ENCODE measurements at places on chromosomes 12 and 14.

GRCh38 chr12:40569626-40570179 is 122.5 kb upstream of the CNTN1 start:
- DNase-seq: no peak

DNA sequence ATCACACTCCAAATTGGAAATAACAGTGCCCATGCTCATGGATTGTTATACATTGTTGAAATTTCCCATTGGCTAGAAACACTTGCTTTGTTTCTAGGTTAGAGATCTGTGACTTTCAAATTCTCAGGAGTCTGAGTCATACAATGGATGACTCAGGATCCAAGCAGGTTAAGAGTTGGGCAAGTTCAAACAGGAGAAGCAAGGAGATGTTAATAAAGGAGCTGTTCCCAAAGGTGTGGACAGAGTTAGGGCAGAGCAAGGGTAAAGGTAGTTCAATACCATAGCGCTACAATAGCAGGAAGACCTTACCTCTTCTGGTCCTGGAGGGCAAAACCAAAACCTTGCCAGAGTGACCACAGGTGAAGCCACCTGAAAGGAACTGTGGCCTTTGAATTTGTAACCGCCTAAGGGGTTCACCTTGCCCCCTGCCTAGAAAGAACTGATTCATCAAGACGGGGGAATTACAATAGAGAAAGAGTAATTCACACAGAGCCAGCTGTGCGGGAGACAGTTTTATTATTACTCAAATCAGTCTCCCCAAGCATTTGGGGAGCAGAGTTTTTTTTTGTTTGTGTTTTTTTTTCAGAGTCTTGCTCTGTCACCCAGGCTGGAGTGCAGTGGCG is 4.2 kb upstream of the AMN1 start:
- no peak for DNase-seq

- no peak for DNase-seq
Measured at GRCh38 chr14:90979515-90979914, 80.9 kb downstream of the RPS6KA5 start.

GRCh38 chr12:56766535-56766934 is 3.4 kb downstream of the HSD17B6 start:
- DNase-seq: no peak

DNA sequence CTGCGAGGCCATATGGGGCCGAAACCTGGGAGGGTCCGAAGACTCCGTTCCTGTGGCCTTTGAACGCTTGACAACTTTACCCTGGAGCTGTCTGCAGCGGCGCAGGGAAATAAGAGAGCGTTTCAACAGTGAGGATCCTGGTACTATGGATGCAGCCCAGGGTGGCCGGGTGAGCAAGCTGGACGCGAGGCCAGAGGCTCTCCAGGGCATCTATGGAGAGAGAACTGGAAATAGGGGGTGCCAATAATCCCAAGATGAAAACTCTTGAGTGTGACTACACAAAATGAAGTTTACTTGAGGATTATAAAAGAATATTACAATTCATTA is 1.1 kb upstream of the ABCC9 start:
- no peak for DNase-seq

DNA sequence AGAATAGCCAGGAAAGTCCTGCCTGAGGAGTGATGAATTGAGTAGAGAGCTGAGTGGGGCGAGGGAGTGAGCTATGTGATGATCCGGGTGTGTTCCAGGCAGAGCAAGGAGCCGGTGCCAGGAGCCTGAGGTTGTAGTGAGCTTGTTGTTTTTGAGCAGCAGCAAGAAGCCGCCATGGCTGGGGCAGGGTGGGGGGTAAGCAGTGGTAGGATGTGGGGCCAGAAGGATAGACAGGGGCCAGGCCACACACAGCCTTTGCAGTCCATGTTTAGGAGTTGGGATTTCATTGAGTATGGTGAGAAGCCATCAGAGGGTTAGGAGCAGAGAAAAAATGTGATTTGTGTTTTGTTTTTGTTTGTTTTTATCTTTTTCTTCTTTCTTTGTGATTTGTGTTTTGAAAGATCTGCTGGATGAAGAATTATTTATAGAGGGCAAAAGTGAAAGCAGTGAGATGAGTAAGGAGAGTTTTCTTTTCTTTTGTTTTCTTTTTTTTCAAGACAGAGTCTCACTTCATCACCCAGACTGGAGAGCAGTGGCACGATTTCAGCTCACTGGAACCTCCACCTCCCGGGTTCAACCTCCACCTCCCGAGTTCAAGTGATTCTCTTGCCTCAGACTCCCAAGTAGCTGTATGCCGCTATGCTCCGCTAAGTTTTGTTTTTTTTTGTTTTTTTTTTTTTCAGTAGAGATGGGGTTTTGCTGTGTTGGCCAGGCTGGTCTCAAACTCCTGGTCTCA is 92.3 kb upstream of the BCAT1 start:
- DNase-seq: no peak

DNA sequence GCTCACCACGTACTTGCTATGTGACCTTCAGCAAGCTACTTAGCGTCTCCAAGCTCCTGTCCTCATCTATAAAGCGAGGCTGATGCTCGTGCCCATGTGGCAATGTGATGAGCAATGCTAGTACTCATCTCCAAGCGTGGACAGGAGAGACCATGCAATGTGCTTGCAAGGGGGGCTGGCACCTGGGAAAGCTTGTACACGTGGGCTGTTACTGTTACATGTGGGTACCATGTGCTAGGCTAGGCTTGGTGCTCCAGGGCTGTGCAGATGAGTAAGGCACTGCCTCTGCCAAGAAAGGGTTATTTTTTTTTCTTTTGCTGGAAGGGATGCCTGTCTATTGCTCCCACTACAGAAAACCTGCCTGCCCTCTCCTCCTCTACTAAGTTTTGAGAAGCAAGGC is 46.6 kb downstream of the TSPAN11 start:
- DNase-seq: no peak

- DNase-seq: no peak
Measured at GRCh38 chr12:7994731-7995205, 37.7 kb upstream of the FOXJ2 start.

DNA sequence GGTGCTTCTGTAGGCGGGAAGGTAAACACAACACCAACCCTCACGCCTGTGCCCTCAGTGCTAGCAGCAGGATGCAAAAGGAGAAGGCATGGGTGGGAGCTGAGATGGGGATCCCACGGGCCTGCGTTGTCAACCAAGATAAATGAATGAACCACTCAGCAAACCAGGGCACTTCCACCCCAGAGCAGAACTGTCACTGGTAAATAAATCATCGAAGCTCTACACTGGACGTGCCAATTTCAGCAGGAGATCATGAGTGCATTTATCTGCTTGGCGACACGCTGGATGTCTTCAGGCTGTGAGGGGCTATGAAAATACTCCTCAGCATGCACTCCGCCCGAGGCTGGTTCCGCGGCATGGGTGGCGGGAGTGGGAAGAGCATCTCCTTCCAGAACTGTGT is 33.2 kb downstream of the HSPB8 start:
- DNase-seq: no peak

GRCh38 chr14:77059276-77059915 is 30.9 kb upstream of the IRF2BPL start:
- no peak for DNase-seq

DNA sequence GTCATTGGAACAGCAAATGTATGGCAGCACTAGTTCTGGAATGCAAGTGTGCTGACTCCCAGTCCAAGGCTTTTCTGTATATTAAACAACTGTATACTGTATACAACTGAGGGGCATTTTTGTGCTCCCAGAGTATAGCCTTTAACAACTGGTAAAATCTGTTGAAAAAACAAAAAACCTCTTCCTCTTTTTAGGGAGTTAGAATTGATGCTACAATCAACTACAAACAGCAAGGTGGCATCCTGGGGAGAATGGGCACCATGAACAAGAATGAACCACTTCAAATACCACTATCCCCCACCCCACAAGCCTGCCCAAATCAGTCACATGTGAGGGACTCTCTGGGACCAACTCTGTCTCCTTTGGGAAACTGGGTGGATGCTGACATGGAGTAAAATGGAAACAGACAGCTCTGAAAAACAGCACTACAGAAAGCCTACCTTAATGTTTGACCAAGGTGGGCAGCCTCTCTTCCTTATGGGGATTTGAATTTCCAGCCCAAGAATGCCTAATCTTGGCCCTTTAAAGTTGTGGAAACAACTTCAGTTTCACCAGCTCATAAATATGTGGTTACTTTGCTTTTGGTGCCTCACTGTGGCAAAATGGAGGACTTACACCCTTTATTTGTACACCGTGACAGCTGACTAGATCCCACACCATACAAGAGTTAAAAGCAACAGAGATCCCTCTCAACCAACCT is 7.5 kb downstream of the VTI1B start:
- DNase-seq: no peak

- DNase-seq: no peak
Measured at GRCh38 chr14:27270716-27271115, 672.9 kb upstream of the NOVA1 start.

- DNase-seq: no peak
Measured at GRCh38 chr12:12533238-12533829, 29.3 kb downstream of the DUSP16 start.

DNA sequence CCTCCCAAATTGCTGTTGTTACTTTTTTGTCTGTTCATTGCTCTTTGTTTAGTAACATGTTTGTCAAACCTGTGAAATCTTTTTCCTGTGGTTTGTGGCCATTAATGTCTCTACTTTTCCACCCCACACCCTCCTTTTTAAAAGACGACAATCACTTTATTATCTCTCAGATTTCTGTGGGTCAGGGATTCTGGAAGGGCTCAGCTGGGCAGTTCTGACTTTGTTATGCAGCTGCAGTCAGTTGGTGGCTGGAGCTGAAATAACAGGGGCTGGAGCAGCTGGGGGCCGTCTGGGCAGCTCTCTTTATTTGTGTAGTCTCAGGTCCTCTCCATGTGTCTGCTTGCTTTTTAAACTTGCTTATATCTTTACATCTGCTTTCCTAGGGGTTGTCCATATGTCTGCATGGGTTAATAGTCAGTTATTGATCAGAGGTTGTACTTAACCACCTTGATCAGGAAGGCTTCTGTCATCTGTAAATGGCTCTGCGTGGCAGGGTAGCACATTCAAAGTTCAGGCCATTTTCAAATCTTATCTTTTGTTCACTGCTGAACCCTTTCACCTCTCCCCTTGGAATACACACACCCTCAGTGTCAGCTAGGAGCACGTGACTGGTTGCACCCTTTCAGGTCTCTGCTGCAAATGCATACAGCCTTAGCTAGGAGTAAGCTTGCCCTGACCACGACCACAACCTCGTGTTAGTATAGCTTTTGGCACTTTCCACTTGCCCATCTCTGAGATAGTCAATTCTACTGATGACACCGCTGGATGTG is 27.9 kb downstream of the BORCS5 start:
- DNase-seq: no peak

GRCh38 chr14:64628940-64629408 is 75.2 kb upstream of the PLEKHG3 start:
- no peak for DNase-seq

GRCh38 chr12:15829949-15830348 is 40.8 kb upstream of the EPS8 start:
- no peak for DNase-seq

DNA sequence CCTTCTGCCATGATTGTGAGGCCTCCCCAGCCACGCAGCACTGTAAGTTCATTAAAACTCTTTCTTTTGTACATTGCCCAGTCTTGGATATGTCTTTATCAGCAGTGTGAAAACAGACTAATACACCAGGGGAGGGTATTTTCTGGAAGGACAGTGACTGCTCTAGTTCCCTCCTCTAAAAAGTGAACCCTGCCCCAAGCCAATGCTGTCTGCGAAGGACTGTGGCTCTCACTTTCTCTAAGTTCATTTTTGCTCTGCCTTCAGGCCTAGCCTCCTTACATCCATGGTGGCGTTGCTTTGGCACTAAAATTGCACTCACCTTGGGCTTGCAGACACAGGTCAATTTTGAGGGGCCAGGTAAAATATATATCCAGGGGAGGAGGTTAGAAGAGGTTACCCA is 323.0 kb downstream of the VRK1 start:
- no peak for DNase-seq

DNA sequence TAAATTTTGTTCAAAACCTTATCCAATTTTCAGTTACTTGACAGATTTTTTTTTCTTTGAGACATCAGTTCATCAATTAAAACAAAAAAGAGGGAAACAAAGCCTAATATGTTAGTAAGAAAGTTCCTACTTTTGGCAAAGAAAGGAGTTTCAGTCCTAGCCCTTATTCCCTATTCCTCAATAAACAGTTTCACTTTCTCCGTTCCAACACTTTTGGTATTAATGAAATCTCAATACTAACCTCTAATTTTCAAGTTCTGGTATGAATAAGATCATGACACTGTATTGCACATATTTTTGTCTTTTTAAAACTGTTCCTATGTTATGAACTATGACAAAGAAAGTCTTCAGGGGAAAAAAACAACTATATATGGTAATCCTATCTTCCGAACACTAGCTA is 48.4 kb downstream of the RPS6KA5 start:
- no peak for DNase-seq

- DNase-seq: no peak
Measured at GRCh38 chr14:39015360-39015961, 87.6 kb downstream of the SEC23A start.

DNA sequence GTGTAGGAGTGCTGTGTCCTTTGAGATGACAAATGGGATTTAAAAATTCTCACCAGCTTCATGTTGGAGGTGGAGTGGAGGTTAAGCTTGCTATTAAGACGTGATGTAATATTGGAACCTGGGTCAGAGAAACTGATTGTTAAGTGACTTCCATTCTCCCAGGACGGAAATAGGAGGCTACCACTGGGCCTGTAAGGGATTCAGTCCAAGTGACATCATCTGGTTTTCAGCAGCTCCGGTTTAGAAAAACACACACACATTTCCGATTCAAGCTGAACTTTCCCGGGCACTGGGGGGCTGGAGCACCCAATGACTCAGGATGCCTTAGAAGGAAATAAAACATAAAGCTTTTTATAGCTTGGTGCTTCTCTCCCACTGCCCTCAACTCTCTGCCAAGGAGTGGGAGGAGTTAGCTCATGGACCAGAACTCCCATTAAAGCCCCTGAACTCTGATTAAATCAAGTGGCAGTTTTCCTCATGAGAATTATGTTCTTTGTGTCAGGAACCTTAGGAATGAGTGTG is 12.4 kb downstream of the CALM1 start:
- DNase-seq: no peak

- no peak for DNase-seq
Measured at GRCh38 chr12:127282786-127283565, 984.0 kb upstream of the TMEM132C start.

- no peak for DNase-seq
Measured at GRCh38 chr14:76412501-76412900, 36.6 kb downstream of the ESRRB start.

DNA sequence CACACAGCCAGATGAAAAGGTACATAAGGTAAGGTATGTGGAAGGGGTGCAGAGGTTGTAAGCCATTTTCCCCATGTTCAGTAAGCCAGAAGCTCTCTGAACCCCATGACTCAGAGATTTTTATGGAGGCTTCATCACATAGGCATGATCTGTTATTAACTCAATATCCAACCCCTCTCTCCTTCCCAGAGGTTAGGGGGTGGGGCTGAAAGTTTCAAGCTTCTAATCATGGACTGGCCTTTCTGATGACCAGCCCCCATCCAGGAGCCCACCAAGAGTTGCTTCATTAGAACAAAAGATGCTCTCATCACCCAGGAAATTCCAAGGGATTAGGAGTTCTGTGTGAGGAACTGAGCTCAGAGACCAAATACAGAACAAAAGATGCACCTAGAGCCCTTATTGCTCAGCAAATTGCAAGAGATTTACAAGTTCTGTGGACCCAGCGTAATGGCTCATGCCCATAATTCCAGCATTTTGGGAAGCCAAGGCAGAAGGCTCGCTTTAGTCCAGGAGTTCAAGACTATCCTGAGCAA is 103.2 kb upstream of the DAAM1 start:
- no peak for DNase-seq

Data from NCI-H1048 (cell line).